ENCODE measurements at places on chromosomes 11 and 22.

DNA sequence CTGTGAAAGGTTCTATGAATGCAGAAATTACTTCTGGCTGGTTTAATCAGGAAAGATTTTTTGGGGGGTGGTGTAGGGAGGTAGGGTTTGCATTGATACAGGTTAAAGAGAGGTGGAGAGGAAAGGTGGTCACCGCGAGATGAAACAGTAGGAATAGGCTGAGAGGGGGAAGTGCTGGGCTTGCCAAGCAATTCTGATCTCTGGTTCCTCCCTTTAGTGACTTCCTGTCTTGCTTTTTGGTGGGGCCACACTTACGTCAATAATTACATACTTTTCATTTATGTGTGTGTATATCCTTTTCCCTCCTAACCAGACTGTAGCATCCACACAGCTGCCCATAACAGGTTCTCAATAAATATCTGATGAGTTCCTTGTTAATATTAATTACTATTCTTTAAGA is 120.0 kb downstream of the CTNND1 start:
- no peak for DNase-seq

- no peak for DNase-seq
Observed at GRCh38 chr11:69702239-69702691, 1.6 kb downstream of the FGF19 start.

GRCh38 chr11:10803676-10804075 is 5.0 kb downstream of the EIF4G2 start:
- no peak for DNase-seq

DNA sequence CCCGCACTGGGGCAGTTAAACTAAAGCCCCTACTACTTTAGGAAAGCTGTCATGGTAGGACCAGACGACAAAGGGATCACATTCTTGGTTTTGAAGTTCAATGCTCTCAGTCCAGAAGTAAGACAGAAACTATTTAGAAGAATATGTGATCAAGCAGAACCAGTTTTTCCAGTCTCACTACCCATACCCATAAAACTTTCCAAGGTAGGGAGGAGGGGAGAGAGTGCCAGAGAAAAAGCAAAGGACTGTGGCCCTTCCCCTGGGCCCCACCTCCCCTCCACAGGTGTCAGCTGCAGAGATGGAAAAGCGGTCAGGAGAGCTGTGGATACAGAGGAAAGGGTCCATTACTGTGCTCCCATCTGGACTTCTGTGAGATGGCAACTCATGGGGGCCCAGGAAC is 587.1 kb downstream of the SOX6 start:
- peak; percentile 25 for DNase-seq

DNA sequence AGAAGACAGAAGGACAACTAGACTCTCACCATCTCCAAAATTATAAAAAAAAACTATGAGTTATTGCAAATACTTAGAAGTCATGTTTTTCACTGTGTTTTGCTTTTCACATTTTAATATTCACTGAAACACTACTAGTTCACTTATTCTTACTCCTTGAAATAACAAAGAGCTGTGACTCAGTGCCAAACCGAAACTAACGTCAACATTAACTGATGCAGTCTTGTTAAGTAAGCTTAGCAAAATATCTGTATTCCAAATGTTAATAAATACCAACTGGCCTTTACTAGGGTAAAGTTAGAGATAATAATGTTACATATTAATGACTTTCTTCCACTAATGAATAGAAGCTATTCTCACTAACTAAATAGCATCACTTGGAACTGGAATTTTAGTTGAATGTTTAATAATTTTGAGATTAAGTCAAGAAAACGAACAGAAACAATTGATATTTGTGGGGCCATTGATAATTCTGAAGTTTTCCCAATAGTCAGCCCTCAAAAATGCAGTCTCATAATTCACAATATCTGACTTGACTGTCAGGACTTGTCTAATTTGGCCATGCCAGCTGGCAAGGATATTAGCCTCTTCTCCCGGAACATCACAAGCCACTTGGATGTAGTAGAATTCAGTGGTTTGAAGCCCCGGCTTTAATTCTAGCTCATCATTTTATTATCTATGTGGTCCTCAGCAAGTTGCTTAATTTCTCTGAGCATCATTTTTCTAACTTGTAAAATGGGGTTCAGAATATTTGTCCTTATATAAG is 230.1 kb upstream of the DDI1 start:
- DNase-seq: no peak

DNA sequence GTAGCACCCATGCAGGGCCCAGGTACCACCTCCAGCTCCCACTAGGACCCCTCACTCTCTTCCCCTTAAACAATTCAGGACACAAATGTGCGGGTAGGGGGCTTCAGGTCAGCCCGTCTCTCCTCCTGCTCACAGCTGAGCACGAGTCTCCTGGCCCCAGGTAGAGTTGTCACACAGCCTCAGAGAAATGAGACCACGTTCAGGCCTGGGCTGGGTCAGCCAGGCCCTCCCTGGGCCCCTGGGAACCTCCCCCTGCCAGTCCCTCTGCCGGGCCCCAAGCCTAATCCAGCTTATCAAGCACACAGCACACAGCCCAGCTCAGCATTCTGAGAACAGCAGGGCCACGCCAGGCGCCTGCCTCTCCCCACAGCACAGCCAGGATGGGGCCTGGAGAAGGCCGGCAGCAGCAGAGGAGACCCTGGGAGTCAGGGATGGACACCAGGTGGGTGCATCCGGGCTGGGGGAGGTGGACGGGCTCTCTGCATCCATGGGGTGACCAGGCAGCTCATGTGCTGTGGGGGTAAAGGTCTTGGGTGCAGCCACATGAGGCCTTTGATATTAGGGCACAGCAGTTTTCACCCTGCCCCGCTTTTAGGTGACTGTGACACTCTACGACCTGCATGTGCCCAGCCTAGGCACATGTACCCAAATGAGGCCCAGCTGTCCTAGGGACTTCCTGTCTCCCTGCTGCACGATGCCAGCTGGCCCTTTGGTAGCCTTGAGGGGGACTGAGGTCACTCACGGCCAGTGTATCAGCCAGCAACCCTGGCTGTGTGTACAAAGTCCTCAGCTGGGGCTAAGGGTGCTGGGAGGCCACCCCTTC is 87.0 kb downstream of the MORC2 start:
- no peak for DNase-seq

- DNase-seq: no peak
Observed at GRCh38 chr11:93704237-93704636, 37.1 kb downstream of the TAF1D start.

DNA sequence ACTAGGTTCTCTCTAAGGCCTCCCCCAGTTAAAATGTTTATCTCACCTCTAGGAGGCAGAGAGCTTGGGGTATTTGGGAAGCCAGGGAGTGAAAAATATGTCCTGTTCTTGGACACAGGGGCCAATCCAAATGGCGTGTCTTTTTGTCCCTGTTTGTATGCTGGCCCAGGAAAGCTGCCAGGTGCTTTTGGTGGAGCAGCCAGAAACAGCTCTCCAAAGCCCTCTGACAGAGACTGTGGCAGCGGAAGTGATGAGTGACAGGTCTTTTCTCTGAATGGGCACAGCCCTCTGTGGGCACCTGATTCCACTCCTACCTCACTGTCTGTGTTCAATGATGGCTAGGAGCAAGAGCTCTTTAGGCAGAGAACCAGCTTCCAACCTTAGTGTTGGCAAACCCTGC is 106.4 kb upstream of the KIRREL3 start:
- DNase-seq: no peak

DNA sequence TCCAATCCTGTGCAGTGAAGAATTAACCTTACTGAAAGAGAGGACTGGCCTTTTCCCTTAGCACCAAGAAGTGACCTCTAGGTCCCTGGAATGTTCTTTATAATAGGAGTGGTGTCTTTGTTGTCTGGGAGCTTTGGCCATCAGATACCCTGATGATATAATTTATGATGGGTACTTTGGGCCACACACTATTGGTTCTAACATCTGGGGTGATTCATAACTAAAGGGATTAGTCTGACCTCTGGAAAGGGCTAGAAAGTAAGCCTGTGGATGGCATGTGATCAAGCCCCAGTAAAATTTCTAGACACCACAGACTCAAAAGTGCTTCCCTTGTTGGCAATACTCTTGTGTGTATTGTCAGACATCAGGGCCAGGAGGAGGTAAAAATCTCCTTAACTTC is 891.2 kb downstream of the KCNA4 start:
- DNase-seq: no peak

DNA sequence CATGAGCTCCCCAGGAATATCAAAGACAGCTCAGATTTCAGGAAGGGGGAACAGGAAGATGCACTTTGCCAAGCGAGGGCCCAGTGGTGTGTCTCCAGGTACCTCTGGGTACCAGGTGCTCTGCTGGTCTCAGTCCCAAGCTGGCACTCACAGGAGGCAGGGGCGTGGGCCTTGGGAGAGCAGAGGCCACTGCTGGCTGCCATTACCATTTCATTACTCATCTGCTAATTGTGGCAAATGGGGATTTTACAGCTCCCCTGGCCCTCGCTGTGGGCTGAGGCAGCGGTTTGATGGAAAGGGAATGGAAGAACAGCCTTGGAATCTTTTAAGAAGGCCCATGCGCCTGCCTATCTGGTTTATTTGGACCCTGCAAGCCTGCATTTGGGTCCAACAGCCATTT is 192.0 kb upstream of the NAV2 start:
- DNase-seq: no peak

DNA sequence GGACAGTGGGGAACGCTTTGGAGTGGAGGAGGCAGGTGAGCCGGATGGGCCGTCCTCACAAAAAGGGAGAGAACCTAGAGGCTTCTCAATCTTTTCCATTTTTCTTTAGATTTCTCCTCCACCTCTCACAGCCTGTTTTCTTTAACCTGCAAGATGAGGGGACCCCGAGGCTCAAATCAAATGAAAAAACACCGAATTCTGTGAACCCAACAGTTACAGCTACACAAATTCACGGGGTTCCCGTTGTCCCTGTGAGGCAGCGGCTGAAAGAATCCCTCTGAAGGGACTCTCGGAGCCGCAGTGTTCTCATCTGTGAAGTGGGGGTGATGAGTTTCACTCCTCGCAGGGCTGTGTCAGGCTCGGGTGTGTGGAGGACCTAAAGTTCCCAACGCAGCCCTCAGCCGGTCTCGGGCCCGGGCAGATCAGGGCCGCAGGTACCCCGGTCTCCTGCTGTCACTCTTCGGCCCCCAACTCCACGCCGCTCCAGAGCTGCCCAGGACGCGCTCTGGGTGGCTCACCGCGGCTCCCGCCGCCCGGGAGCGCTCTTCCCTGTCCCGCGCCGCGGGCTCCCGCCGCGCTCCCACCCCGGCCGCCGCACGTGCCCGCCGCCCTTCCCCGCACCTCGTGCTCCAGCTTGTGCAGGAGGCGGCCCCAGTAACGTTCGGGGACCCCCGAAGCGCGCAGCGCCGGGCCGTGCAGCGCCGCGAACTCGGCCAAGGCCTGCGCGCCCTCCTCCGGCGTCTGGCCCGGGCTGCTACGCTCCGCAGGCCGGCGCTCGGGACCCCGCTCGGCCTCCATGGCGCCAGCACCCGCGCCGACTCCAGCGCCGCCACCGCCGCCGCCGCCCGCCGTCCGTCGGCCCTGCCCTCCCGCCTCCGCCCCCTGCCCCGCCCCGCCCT is at the start of gene TTLL12:
Gene TTLL12 (minus strand): TSS at position 863 of the 899 bp plus-strand sequence. CDS start 65 bp downstream, at position 798.
- DNase-seq: peak; percentile 63

DNA sequence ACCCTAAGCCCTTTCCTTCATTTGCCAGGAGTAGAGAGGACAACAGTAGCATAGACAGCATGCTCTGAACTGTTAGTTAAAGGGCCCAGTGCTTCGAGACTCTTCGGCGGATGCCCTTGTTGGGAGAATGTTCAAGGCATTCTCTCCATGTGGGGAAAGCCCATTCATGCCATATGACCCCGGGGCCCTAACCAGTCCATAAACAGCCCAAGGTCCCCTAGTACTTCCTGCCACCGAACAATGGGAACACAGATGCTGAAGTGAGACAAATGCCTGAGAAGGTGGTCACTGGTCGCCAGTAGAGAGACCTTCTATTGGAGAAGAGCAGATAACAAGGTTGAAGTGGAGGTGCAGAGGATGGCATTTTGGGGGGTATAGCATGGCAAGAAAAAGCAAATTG is 80.7 kb downstream of the FLI1 start:
- DNase-seq: no peak

DNA sequence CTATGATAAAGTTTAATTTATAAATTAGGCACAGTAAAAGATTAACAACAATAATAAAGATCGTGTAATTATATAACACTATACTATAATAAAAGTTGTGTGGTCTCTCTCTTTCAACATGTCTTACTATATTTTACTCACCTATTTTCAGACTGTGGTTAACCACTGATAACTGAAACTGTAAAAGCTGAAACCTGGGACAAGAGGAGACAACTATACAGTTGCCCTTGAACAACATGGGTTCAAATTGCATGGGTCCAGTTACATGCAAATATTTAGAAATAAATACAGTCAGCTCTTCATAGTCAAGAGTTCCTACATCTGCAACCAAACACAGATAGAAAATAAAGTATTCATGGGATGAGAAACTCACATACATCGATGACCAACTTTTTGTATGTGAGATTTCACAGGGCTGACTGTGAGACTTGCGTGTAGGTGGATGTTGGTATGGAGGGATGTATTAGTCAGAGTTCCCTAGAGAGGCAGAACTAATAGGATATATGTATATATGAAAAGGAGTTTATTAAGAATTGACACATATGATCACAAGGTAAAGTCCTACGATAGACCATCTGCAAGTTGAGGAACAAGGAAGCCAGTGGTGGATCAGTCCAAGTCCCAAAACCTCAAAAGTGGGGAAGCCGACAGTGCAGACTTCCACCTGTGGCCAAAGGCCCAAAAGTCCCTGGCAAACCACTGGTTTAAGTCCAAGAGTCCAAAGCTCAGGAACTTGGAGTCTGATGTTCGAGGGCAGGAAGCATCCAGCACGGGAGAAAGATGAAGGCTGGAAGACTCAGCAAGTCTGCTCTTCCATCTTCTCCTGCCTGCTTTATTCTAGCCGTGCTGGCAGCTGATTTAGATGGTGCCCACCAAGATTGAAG is 359.5 kb downstream of the INSC start:
- no peak for DNase-seq

GRCh38 chr11:128796270-128796669 is 70.8 kb downstream of the KCNJ1 start:
- no peak for DNase-seq

DNA sequence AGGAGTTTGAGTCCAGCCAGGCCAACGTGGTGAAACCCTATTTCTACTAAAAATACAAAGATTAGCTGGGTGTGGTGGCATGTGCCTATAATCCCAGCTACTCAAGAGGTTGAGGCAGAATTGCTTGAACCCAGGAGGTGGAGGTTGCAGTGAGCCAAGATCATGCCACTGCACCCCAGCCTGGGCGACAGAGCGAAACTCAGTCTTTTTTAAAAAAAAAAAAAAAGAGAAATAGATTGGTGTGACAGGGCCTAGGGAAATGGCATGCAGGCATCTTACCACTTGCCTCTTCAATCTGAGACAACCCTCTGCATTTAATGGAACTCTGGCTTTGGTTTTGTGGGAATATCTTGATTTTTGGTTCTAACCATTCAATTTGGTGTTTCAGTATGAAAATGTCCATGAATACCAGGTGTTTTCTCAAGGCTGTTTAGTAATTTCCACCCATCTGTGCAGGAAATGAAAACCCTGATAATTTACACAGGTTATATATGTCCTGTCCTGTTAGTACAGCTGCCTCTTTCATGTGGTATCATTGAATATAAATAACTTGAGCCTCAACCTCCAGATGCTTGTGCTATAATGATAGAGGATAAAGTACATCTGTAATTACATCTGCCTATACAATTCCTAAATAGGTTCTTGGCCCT is 8.4 kb downstream of the XBP1 start:
- DNase-seq: no peak

- no peak for DNase-seq
Observed at GRCh38 chr11:114121804-114122504, 62.4 kb downstream of the ZBTB16 start.

GRCh38 chr11:20355221-20356219 is 8.0 kb upstream of the HTATIP2 start:
- DNase-seq: peak; percentile 25

- no peak for DNase-seq
Observed at GRCh38 chr11:11390068-11390771, 37.2 kb upstream of the CSNK2A3 start.

GRCh38 chr11:88402192-88402715 is 64.7 kb upstream of the CTSC start:
- DNase-seq: no peak

Measured in RWPE1 (cell line).